IMR-90 (cell line): ENCODE measurements at places on chromosomes 5 and 9. TPM values are rescaled to one million over a fixed set of nuclear protein-coding genes. Genes with fewer than 3 reads are reported as not detected.

DNA sequence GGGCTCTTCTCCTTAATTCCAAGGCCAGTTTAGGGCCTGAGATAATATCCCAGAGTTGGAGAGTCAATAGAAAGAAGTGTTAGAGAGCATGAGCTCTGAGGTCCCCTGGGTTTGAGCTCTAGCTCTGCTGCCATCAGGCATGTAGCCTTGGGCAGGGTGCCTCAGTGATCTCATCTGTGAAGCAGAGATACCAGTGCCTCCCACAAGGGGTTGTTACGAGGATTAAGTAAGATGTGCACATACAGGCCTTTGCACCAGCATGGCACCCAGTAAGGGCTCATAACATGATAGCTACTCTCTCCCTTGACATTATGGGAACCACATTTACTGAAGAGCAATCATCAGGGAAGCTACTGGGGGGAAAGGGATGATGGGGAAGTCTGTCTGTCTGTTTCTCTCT is 265.7 kb downstream of the HSPA4 start:
- peaks cover 9% of the 10 kb centered on the region; the same call in 1 of the 2 replicates for H3K27me3 ChIP-seq
- H3K4me1 ChIP-seq = no peaks in the 10 kb centered on the region
- H3K4me3 ChIP-seq = no peak overlapping the region
- DNase-seq = no peak
- H3K36me3 ChIP-seq = no peaks in the 10 kb centered on the region

- H3K27ac ChIP-seq = no peak overlapping the region
- H3K27me3 ChIP-seq = no peaks in the 10 kb centered on the region
- H3K36me3 ChIP-seq = no peaks in the 10 kb centered on the region
- no peaks in the 10 kb centered on the region for H3K4me1 ChIP-seq
Measured at GRCh38 chr9:71487061-71487460, 281.3 kb downstream of the CEMIP2 start.

DNA sequence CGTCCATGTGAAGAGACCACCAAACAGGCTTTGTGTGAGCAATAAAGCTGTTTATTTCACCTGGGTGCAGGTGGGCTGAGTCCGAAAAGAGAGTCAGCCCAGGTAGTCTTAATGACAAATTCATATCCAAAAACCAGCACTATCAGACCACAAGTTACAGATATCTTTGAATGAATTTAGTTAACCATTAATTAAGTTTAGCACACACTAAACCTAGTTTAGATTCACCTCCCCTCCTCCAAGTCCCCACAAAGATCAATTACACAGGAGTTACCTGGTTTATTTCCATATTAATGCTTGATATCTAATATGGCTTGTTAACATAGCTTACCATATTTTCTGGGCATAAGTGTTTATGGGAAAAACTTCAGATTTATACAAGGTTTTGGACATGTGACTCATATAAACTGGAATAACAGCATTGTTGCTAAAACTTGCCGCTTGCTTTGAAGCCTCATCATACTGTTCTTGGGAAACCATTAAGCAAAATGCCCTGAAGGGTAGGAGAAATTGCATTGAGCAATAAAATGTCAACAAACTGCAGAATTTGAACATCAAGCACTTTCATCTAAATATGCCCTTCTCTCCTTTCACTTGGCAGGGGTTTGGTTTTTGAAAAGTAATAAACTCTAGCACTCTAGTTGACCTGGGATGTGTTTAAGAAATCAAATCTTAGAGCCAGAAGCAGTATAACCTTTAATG is 166.9 kb downstream of the SNCAIP start:
- H3K27me3 ChIP-seq = no peaks in the 10 kb centered on the region
- peaks cover 2% of the 10 kb centered on the region; the same call in 1 of the 2 replicates for H3K4me1 ChIP-seq
- peak; percentile 74 for DNase-seq
- H3K4me3 ChIP-seq = no peak overlapping the region
- H3K36me3 ChIP-seq = no peaks in the 10 kb centered on the region

GRCh38 chr5:169944115-169944514 is 36.2 kb downstream of the INSYN2B start:
- H3K27me3 ChIP-seq = no peaks in the 10 kb centered on the region
- no peaks in the 10 kb centered on the region for H3K36me3 ChIP-seq
- no peak for DNase-seq

DNA sequence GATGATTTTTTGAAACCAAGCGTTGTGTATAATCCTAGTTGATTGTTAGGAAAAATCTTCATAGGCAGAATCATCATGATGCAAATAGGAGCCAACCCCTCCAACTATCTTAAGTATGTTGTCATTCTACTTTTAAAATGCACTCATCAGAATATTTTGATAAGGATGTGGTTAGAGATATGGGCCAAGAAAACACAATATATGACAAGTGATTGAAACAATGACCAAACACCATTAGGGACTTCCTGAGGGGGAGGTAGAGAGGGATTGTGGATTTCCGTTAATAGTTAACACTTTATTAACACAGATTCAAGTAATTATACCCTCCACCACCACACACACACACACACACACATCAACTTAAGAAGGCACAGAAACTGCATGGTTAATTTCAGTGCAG is 143.3 kb downstream of the ARSB start:
- no peaks in the 10 kb centered on the region for H3K36me3 ChIP-seq
- no peak overlapping the region for H3K4me3 ChIP-seq
- H3K27me3 ChIP-seq = no peaks in the 10 kb centered on the region

DNA sequence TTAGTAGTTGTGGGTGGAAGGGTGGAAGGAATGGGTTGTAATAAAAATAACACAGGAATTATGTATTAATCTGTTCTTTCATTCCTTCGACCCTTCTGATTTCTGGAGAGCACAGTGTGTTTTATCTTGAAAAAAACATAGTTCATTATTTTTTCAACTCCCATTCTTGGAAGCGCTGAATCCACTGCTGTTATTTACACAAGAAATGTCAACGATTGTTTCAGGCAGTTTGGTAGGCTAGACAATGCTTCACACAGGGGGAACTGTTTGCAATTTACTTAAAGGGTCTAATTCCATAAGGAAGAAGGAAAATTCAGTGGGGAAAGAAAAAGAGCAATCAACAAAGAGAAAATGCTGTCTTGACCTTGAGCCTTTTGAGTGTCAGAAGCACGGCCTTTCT is 142.9 kb downstream of the TLE1 start:
- H3K27ac ChIP-seq = no peak overlapping the region
- H3K4me3 ChIP-seq = no peak overlapping the region
- H3K36me3 ChIP-seq = no peaks in the 10 kb centered on the region
- no peaks in the 10 kb centered on the region for H3K4me1 ChIP-seq
- H3K27me3 ChIP-seq = no peaks in the 10 kb centered on the region
- DNase-seq = no peak

The PPP3R2 gene
- polyA plus RNA-seq = not detected in 2 replicates

The ANKRD31 gene
- polyA plus RNA-seq = 0.02 TPM in 1 of 2 replicates, not detected in the other
